Activated T-cell treated with anti-CD3 and anti-CD28 coated beads, Interleukin-2, amount 50 U/mL, for 72 hours (primary cell): ENCODE measurements at places on chromosomes 5 and 9.

DNA sequence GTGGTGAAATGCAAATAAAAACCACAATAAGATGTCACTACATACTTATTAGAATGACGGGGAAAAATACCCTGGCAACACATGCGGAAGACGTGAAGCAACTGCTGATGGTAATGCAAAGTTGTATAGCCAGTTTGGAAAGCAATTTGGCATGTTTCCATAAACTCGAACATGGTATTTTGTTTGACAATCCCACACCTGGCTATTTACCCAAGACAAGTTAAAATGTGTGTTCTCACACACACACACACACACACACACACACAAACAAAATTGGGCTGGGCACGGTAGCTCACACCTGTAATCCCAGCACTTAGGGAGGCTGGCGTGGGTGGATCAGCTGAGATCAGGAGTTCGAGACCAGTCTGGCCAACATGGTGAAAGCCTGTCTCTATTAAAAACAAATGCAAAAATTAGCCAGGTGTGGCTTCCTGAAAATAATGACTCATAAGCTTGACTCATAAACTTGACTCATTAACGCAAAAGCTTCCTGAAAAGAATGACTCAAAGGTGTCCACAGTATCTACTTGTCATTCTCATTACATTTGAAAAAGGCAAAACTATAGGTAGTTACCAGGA is 456.5 kb downstream of the CDH18 start:
- no peak for DNase-seq

GRCh38 chr5:99771296-99771695 is 763.9 kb upstream of the FAM174A start:
- DNase-seq, result no peak

DNA sequence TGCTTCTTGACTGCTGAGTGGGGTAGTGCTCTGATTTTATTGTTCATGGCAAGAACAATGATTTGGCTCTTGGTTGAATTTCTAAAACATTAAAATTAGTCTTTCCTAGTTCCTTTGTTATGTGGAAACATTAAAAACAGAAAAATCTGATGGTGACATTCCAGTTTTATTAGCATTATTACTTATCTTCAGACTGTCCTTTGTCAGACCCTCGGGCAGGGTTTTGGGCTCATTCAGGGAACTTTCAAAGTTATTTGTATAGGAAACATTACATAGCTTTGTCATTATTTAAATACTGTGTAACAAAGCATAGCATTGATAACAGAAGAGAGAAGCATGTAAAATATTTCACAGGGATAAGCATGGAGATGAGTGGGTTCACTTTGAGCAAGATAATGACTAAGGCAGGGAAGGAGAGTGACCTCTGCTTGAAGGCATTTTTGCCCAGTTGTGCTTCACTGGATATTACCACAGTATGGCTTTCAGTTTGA is 119.9 kb downstream of the KDM4C start:
- no peak for DNase-seq

GRCh38 chr5:104177651-104178050 is 615.1 kb upstream of the NUDT12 start:
- DNase-seq, result no peak

DNA sequence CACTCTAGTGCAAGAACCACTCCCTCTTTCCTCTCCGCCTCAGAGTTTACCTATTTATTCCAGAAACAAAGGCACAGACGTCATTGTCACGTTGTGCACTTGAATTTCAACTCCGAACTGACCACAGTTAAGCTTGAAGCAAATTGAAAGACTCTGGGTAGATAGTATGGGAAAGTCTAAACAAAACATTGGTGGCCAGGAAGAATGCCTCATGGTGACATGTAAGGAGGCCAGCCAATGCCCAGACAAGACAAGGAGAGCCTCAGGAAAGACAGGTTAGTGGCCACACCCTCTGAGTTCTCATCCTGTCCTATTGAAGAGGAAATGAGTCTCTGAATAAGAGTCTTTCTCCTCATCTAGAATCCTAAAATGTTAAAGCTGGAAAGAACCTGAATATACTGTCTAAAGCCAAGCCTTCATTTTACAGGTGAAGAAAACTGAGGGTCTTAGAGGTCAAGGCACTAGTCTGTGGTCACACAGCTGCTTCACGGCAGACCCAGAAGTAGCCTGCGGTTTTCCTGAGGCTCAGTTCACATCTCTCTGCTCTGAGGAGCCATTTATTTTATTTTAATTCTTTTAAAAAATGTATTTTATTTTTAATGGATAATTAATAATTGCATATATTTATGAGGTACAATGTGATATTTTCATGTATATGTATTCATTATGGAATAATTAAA is 30.2 kb downstream of the ZFAND5 start:
- no peak for DNase-seq

- no peak for DNase-seq
Measured at GRCh38 chr9:91690540-91691249, 259.3 kb downstream of the ROR2 start.

- DNase-seq, result no peak
Measured at GRCh38 chr9:99878651-99879050, 27.8 kb upstream of the STX17 start.

- DNase-seq, result no peak
Measured at GRCh38 chr5:72602696-72603685, 95.8 kb upstream of the ZNF366 start.

DNA sequence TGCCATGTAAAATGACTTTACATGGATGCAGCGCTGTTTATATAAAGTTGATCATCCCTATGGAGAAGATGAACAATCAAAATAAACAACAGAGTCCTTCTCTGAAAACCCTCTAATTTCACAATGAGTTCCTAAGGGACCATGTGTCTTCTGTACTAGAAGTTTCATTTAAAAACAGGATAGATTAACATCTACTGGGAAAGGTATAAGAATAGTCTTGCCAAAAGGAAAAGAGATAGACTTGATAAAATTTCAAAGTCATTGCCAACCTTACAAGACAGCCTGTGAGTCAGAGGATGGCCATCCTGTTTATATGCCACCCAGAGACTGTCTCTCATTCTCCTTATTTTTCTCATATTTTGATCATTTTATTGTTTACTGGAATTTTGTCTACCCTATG is 367.1 kb upstream of the PDE4D start:
- no peak for DNase-seq

GRCh38 chr9:72952381-72952690 is 517 bp downstream of the ALDH1A1 start:
- DNase-seq, result no peak

GRCh38 chr5:80622756-80623155 is 31.7 kb upstream of the MSH3 start:
- no peak for DNase-seq

DNA sequence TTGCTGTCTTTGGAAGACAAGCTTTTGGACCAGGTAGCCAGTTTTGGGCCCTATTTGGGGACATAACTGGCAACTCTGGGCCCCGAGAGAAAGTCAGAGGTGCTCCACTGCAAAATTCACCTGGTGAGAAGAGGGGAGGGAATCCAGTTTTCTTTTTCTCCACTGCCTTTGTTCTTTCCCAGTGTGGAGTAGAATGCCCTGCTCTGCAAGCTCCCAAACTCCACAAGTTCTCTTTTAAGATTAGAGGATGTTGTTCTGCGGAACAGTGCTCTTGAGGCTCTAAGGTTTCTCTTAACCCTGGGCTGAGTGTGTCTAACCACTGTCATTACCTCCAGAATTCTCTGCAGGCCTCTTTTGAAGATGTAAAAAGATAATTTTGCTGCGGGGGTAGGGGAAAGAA is 25.3 kb downstream of the MACIR start:
- DNase-seq, result no peak

GRCh38 chr9:86443992-86444391 is 89.8 kb upstream of the TUT7 start:
- DNase-seq, result no peak

- DNase-seq, result no peak
Measured at GRCh38 chr5:143026380-143026779, 256.2 kb downstream of the ARHGAP26 start.

DNA sequence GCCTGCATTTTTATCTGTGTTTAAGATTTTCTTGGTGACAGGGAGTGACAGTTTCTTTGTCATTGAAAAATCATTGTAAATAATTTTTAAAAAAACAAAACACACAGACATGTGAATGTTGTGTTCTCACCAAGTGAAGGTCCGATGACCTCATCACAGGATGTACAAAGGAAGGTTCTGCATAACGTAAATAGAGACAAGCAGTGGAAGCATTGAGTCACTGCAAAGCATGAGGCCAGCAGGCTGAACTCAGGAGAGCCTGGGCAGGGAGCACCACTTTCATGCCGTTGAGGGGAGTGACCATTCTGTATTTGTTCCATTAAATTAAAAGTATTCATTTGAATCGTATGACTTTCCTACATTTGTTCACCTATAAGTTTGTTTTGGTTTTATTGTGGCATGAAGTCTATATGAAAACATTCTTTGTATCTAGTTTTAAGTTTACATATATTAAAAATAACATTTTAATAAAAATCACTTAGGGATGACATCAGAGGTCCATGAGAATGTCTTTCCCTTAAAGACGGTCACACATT is 70.4 kb upstream of the TLE1 start:
- DNase-seq, result no peak

- DNase-seq, result peak; percentile 14
Measured at GRCh38 chr9:21357479-21358460, 7.1 kb upstream of the IFNA6 start.

GRCh38 chr5:93587597-93588351 is 4.8 kb downstream of the NR2F1 start:
- DNase-seq, result no peak

- no peak for DNase-seq
Measured at GRCh38 chr5:139688751-139689372, 40.7 kb downstream of the CXXC5 start.

DNA sequence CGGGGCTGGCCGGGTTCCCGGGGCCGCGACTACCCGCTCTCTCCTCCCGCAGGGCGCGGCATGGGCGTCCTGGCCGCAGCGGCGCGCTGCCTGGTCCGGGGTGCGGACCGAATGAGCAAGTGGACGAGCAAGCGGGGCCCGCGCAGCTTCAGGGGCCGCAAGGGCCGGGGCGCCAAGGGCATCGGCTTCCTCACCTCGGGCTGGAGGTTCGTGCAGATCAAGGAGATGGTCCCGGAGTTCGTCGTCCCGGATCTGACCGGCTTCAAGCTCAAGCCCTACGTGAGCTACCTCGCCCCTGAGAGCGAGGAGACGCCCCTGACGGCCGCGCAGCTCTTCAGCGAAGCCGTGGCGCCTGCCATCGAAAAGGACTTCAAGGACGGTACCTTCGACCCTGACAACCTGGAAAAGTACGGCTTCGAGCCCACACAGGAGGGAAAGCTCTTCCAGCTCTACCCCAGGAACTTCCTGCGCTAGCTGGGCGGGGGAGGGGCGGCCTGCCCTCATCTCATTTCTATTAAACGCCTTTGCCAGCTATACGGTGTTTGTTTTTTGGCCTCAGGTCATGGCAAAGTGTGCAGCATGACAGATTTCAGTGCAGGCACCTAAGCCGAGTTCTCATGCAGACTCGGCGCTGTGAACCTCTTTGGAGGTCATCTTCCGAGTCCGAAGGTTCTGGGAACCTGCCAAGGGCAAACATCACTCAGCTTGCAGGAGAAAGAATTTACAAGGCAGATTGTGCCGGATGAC is 516 bp downstream of the MRPL41 start:
- no peak for DNase-seq

GRCh38 chr9:107018861-107019545 is 156.0 kb downstream of the ZNF462 start:
- DNase-seq, result no peak

DNA sequence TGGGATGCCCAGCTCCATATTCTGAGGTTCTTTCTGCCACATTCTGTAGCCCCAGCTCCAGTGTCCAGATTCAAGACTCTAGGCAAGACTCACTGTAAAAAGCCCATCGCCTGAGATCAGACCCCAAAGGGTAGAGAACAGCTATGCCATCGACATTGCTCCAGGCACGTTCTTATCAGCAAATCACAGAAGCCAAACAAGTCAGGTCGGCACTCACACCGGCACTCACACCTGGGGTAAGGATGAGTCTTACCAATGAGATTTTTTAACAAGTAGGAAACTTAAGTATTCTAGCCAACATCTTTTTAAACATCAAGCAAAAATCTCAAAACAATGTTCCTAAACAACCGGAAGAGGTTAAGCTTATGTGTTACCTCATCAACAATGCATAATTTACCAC is 2.4 kb downstream of the CDKN2AIPNL start:
- no peak for DNase-seq

DNA sequence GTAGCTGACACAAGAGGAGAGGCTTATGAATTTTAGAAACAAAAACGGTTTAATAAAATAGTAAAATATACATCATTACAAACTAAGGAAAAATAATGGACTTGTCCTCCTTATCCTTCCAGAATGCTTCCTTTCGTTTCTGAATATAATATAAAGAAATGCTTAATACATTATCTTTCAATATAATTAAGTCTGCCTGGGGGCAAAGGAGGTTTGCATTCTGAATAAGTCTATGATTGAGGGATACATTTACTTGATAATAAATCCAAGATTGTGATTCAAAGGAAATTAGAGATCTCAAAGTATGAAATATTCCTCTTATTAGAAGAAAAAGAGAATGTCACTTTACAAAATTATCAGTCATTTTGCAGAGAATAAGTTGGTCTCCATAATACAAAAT is 386.5 kb downstream of the SPATA31D1 start:
- DNase-seq, result no peak

GRCh38 chr5:171447226-171447625 is 27.8 kb downstream of the FGF18 start:
- no peak for DNase-seq

GRCh38 chr9:41229408-41230401 is 40.6 kb upstream of the ZNG1F start:
- no peak for DNase-seq

DNA sequence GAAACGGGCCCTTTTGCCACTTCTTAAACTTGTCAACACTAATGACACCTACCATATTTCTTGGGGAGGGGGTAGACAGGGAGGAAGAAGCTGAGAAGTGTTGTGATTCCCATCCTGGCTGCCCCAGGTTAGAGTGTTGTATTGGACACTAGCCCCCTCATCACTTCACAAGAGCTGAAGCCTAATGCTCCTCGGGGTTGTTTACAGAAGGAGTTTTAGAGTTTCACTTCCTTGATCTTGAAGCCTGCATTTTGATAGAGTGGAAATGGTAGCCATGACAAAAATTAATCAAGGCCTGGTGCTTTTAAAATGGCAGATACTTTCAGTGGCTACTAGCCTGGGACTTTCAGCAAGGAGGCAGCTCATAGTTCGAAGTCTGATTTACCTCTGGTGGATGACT is 11.0 kb upstream of the FAM120AOS start:
- DNase-seq, result no peak

DNA sequence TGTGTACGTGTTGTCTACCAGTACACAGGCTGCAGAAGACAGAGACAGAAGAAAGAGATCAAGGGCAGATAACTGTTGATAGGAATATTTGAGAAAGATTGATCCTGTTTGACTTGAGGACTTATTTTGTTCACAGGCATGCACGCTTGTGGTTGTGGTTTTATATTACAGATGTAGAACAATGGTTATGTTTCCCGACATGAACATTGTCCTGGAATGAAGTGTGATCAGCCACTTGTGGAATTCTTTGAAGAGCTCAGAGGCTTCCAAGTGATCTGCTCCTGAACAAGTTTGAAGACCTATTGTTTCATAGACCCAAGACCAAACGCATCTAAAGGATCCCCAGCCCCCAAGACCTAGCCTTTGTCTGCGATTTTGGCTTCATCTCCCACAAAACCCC is 13.7 kb downstream of the TEX53 start:
- DNase-seq, result no peak
